ENCODE measurements at places on chromosomes 12 and 14. TPM values are rescaled to one million over a fixed set of nuclear protein-coding genes. Genes with fewer than 3 reads are reported as not detected.

GRCh38 chr14:24911324-24912109 lies 138.4 kb downstream of the STXBP6 start:
- peak; percentile 96 for DNase-seq

- DNase-seq = peak; percentile 9
Observed at GRCh38 chr14:66496188-66496807, 10.1 kb downstream of the CCDC196 start.

DNA sequence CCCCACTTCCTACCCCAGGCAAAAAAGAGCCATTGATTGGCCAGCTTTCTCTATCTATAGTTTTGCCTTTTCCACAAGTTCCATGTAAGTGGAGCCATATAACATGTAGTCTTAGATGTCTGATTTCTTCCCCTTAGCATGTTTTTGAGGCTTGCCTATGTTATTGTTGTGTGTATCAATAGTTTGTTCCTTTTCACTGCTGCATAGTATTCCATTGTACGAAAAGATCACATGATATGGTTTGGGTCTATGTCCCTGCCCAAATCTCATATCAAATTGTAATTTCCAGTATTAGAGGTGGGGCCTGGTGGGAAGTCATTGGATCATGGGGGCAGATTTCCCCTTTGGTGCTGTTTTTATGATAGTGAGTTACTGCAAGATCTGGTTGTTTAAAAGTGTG lies 93.6 kb upstream of the RFLNA start:
- DNase-seq = no peak

DNA sequence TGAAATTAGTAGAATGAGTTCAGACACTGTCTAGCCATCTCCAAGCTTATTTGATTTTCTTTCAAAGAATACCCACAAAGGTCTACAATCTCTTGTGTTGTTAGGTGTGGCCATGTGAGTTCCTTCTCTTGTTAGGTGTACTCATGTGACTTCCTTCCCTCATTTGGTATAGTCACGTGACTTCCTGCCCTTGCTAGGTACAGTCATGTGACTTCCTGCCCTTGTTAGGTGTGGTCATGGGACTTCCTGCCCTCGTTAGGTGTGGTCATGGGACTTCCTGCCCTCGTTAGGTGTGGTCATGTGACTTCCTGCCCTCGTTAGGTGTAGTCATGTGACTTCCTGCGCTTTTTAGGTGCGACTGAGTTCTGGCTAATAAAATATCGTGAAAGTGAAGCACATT lies 179.6 kb downstream of the TMX1 start:
- no peak for DNase-seq

DNA sequence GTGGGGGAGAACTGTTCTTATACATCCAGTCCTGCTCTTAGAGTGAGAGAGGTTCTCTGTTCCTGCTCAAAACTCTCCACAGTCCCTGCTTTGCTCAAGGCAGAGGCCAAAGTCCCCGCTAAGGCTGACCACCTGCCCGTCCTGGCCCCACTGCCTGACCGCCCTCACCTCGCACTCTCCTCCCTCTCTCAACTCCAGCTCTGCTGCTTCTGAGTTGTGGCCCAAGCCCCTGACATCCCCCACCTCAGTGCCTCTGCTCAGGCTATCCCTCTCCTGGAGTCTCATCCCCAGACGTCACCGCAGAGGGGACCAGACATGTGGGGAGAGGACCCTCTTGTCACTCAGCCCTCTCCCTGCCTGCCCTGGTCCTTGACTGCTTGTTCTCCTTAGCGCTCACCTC lies 110.6 kb downstream of the CALM1 start:
- DNase-seq = no peak

DNA sequence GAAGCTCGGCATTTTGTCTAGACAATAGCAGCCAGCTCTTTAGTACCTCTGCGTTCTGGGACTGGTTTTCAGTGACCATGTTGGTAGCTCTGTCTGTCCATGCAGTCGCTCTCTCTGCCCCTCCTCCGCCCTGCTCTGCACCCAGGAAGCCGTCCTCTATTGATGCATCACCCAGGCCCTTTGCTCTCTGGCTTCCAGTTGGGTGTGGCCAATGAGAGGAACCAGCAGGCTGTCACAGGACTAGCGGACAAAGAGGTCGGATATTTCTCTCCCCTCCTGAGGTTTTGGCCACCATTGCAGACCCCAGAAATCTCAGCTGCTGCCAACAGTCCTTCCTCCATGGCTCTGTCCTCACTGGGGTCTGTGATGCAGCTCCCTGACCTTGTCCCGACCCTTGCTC lies 180.6 kb downstream of the TMEM132D start:
- DNase-seq = no peak

Gene CLMN
- 0.76 TPM for total RNA-seq

- DNase-seq = no peak
Observed at GRCh38 chr12:72622556-72622955, 350.4 kb downstream of the TRHDE start.

Gene GPRC5A
- total RNA-seq = 37.8 TPM

DNA sequence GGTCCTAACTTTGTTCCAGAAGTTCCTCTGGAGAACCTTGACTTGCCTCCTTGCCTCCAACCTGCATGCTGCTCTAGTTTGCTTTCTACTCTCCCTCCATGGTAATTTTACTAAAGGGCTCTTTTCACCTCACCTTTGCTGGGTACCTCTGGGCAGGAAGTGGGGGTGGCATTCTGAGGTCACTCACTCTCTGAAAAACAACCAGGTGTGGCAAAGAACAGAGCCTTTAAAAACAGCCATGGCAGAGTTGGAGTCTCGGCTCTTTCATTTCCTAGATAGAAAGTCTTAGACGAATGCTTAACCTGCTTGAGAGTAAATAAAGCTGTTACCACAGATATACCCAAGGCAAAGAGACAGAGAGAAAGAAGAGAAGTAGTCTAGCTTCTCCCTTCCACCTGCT lies 827.9 kb downstream of the BCL11B start:
- DNase-seq = no peak

GRCh38 chr12:66077542-66077941 lies 53.0 kb downstream of the LLPH start:
- DNase-seq = no peak

- DNase-seq = no peak
Observed at GRCh38 chr12:108645686-108646599, 12.2 kb upstream of the SELPLG start.

Gene RBM19
- 13.3 TPM for total RNA-seq

DNA sequence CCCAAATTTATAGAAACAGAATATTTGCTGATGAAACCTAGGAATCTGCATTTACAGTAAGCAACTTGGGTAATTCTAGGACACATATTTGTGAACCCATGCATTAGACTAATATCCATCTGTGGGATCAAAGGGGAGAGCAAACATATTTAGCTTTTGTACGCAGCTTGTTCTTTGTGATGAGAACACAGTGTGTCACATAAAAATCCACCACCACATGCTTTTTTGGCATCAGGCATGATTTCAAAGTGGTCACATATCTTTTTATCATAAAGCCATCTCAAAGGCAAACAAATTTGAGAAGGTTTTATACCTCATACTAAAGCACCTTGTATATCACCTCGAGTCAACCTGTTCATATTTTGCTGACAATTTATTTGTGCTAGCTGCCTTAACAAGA lies 15.7 kb downstream of the DNAL1 start:
- DNase-seq = no peak

GRCh38 chr12:243381-243780 lies 19.3 kb downstream of the SLC6A13 start:
- no peak for DNase-seq

Gene GPR162
- total RNA-seq = 0.51 TPM

DNA sequence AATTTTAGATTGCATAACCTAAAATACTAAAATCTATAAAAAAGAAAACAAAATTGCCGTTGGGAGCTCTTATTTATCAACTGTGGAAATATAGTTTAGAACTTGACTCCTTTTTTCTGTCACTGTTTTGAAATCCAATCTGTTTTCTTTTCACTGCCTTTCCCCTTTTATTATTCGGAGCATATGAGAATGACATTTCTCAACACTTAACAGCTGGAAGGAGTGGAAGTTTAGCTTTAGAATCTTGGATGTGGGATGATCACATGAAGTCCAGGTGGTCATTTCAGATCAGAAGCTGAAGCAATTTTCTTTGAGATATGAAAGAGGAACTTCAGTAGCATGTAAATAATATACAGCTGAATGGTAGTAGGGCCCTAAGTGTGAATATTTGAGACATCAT lies 16.7 kb downstream of the TRHDE start:
- no peak for DNase-seq

DNA sequence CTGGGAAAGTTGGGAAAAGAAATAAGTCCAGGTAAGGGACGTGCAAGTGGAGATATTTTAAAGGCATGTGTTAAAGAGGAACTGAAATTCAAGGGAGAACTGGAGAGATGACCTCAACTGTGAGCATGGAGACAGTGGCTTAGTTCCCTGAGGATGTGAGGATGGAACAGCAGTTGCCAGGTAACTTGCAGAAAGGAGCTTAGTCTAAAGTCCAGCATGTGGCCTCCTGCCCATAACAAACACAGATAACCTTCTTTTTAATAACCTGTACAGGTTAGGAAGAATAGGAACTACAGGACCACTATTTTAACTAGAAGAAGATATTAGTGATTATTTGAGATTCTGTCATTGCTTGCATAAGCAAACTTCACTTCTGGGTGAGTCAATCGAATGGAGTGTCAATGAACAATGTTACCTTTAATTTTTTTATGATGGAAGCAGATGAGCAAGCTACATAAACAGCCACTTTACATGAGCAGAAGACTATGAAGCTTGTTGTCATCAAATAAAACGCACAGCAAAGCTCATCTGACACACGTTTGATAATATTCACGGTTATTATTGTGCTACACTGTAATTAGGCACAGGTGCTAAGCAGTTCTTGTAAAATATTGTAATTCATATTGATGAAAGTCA lies 291.7 kb upstream of the DDHD1 start:
- no peak for DNase-seq

- no peak for DNase-seq
Observed at GRCh38 chr14:75040507-75040906, 10.8 kb downstream of the MLH3 start.

Gene TMEM132D
- total RNA-seq = not detected

DNA sequence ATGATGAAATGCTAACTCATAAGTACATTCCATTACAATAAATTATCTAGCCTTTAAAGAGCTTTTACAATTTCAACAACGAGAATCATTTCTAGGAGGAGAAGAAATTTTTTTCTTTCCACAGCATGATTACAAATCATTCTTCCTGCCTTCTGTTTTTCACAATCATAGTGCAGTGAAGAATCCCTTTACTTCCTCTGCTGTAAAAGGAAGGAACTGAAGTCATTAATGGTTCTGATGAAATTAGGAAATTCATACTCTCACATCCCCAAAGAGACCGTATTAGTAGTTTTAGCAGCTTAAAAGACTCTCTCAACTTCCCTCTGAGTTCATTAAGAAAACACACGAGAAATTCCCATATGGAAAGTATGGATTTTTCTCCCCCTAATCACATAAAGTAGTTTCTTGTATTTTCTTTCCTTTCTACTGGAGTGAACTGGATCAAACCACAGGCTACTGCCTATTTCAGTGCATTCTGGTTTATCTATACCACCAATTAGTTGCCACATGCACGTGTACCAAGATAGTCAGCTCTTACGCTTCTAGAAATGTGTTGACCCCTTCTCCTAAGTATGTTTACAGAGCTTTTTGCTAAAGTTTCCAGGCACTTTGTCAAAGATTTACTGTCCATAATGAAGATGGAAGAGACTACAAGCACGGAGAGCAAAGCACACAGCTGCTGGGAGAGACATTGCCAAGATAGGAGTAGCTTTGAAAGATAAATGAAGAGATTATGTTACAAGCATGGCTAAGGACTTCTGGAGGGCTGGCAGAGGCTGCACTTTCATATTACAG lies 58.9 kb upstream of the KITLG start:
- peak; percentile 60 for DNase-seq

DNA sequence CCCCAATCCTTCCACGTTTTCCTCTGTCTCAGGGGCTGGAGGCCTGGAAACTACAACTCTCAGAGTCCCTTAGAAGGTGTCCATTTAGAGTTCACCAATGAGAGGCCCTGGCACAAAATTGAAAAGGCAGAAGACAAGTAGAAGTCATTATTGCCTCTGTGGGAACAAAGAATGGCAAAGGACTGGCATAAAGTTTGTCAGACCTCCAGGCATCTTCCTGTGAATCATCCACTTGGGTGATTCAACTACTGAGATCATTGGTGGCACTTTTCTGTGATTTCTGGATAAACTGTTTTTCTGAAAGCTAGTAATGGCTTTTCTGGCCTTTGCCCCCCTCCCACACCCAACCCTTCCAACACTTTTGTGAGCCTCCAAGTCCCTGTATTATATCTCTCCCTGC lies 42.6 kb upstream of the C12orf42 start:
- DNase-seq = peak; percentile 48

Gene KRT79
- not detected for total RNA-seq

DNA sequence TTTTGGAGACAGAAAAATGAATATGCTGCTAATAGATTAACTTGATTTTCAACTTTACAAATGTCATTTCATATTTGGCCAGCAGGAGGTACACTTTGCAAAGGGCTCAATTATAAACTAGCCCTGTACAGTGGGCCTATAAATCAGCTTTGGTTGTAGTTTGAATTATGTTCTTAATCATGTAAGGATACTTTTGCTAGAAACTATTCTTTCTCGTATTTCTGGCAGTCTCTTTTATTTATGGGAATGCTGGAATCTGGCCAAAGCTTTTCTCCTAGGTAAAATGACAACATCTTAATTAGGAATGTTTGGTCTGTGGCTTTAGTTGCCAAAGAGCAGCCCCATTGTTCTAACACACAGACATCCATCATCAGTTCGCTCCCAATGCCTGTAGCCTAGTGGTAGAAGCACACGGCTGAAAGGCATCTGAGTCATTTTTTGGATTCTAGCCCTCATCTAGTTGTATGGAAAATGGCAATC lies 1322.3 kb upstream of the SEL1L start:
- DNase-seq = peak; percentile 13

Gene AJUBA
- total RNA-seq = 70.7 TPM

DNA sequence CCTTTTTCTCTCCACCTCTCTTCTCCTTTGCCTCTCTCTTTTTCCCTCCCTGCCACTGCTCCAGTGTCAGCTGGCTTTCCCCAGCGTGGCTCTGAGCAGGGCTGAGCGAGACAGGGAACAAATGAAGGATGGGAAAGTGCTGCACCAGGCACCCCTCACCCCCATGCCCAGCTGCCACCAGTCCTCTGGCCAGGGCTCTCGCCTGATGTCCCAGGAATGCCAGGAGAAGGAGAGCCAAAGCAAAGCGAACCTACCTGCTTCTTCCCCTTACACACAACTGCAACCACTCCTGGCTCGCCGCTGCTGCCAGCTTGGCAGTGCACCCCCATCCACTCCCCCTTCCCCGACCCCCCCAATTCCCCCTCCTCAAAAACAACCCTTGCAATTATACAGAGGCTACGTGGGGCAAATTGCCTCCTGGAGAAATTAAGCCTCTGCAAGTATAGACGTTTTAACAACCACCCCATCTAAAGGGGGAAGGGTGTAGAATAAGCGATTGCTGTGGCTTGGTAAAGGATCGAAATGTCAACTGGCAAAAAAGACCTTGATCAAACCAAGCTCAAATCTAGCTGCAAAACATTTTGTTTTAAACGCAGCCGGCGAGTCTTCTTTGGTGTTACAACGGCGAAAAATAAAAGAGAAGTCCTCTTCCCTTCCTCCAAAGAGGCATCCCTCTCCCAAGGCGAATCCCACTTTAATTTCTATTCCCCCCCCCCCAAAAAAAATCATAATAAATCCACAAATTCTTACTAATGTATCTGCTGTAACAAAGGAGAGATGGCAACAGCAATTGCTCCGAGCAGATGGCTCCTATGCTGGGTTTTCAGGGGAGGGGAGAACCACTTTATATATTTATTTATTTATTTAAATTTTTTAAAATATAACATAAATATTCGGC lies 2.9 kb downstream of the BCL11B start:
- no peak for DNase-seq

Gene TAS2R7
- not detected for total RNA-seq

- DNase-seq = no peak
Observed at GRCh38 chr12:98334768-98335167, 180.6 kb upstream of the TMPO start.
